Bronchial smooth muscle cell (primary cell): ENCODE measurements at places on chromosomes 11 and 22. TPM values are rescaled to one million over a fixed set of nuclear protein-coding genes. Genes with fewer than 3 reads are reported as not detected.

Gene AHNAK
- 361 and 516 TPM in 2 replicates for total RNA-seq

Gene KCNQ1
- not detected in 2 replicates for total RNA-seq

Gene CDC42EP2
- 15.6 and 33.7 TPM in 2 replicates for total RNA-seq

Gene SHISAL1
- 1.6 and 5.8 TPM in 2 replicates for total RNA-seq

Gene CNTF
- total RNA-seq, result 0.95 and 1.1 TPM in 2 replicates

Gene ZFP91
- 17.3 and 28.8 TPM in 2 replicates for total RNA-seq

Gene BTG4
- total RNA-seq, result not detected in 2 replicates

Gene NEFH
- total RNA-seq, result under 0.01 and 0.32 TPM in 2 replicates

Gene PDXP
- 1.7 and 2.8 TPM in 2 replicates for total RNA-seq

Gene SPDYC
- not detected in 2 replicates for total RNA-seq

Gene CARD16
- total RNA-seq, result 25.1 and 30.0 TPM in 2 replicates

Gene FAM168A
- total RNA-seq, result 13.3 and 16.5 TPM in 2 replicates

Gene CLMP
- total RNA-seq, result 80.1 and 139 TPM in 2 replicates

Gene SMIM35
- not detected in 2 replicates for total RNA-seq

Gene TRIM22
- 151 and 208 TPM in 2 replicates for total RNA-seq

Gene NUP50
- 21.9 and 22.1 TPM in 2 replicates for total RNA-seq

Gene NDUFS3
- total RNA-seq, result 65.1 and 93.6 TPM in 2 replicates

Gene GGT5
- 1.2 and 2.2 TPM in 2 replicates for total RNA-seq

Gene BARX2
- not detected in 2 replicates for total RNA-seq

Gene TOP3B
- 15.0 and 15.1 TPM in 2 replicates for total RNA-seq

Gene DDX25
- total RNA-seq, result under 0.01 TPM in 1 of 2 replicates, not detected in the other

Gene RIC3
- total RNA-seq, result not detected in 2 replicates

Gene SYCE3
- 0.94 TPM in 1 of 2 replicates, not detected in the other for total RNA-seq

Gene TRPM5
- total RNA-seq, result 0.09 TPM in 1 of 2 replicates, not detected in the other

Gene OR56A1
- under 0.01 TPM in 1 of 2 replicates, not detected in the other for total RNA-seq

Gene ANKK1
- total RNA-seq, result under 0.01 and 0.17 TPM in 2 replicates

Gene CAPN1
- 64.3 and 93.6 TPM in 2 replicates for total RNA-seq

Gene POTEH
- total RNA-seq, result not detected in 2 replicates

Gene MADD
- total RNA-seq, result 9.6 and 14.6 TPM in 2 replicates

Gene OR51B4
- total RNA-seq, result not detected in 2 replicates

Gene VPS37C
- total RNA-seq, result 5.4 and 5.8 TPM in 2 replicates

Gene KLHDC7B
- 0.60 TPM in 1 of 2 replicates, not detected in the other for total RNA-seq

Gene GANAB
- 218 and 268 TPM in 2 replicates for total RNA-seq

Gene SPTBN2
- 0.47 and 2.3 TPM in 2 replicates for total RNA-seq

Gene CEND1
- total RNA-seq, result 0.69 and 2.0 TPM in 2 replicates

Gene BIRC3
- total RNA-seq, result 0.47 and 1.5 TPM in 2 replicates

Gene ZP1
- total RNA-seq, result 0.32 TPM in 1 of 2 replicates, not detected in the other

Gene OR5B17
- not detected in 2 replicates for total RNA-seq

Gene CBLIF
- total RNA-seq, result not detected in 2 replicates

Gene MS4A14
- total RNA-seq, result not detected in 2 replicates

Gene UEVLD
- 19.7 and 21.1 TPM in 2 replicates for total RNA-seq

Gene APOA5
- total RNA-seq, result under 0.01 TPM in 1 of 2 replicates, not detected in the other
